ENCODE measurements at places on chromosomes 7 and 10.

DNA sequence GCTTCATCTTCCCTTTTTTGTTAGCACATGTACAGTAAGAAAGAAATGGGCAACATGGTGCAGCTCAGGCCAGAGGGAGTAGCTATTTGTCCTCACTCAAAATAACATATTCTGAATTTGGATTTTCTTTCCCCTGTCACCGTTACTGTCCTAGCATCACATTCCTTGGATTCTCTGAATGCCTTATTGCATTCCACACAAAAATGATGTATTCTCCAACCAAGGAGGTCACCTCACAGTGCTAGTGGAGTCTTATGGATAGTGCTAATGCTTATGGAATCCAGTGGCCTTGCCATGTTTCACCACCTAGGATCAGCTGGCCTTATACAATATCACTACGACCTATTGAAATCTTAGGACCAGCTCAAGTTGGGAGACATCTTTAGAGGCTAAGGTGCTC lies 7.2 kb downstream of the PRSS58 start:
- DNase-seq = no peak

- DNase-seq = no peak
Observed at GRCh38 chr10:72385724-72386123, 31.0 kb upstream of the DNAJB12 start.

DNA sequence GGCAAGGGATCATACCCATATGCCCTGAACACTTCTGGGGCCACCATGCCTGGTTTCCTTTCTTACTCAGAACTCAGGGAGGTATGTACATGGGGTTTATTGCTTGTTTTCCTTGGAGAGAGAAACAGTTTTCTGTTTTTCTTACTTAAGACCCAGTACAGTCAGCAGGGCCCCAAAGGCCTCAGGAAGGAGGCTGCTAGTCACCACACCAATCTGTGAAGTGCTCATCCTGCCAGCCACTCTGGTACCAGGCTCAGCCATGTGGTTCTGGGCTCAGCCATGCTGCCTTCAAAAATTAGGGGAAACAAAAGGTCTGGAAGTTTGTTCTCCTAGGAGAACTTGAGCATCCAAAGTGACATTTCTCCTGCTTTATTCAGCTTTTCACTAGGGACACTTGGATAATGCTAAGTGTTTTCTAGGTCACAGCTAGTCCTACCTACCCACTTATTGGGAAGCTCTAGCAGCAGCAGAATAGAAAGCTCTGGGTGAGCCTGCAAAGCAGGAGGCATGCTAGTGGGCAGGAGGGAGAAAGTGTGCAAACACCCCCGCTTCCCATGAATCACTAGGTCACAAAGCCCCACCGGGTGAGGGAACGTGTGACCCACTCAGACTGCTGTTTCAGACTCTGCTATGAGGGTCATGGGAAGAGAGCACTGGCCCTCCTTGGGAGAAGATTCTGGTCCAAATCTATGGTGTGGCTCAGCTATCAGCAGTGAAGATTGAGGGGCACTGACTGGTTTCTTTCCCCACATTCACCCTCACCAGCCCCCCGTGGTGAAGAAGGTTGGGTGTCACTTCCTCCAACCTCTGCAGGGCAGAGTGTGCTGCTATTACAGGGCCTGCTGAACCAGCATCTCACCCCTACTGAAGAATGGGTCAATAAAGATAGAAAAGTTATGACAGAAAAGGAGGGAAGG lies 23.9 kb downstream of the NUDCD3 start:
- DNase-seq = peak; percentile 76

- DNase-seq = no peak
Observed at GRCh38 chr10:85524001-85524666, 842.5 kb downstream of the GRID1 start.

DNA sequence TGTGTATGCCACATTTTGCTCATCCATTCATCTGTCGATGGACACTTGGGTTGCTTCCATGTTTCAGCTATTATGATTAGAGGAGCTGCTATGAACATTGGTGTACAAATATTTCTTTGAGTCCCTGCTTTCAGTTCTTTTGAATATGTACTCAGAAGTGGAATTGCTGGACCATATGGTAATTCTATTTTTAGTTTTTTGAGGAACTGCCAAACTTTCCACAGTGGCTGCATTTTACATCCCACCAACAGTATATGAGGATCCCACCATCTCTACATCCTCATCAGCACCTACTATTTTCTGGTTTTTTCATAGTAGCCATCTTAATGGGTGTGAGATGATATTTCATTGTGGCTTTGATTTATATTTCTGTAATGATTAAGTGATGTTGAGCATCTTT lies 44.7 kb upstream of the ZMIZ2 start:
- no peak for DNase-seq

- DNase-seq = peak; percentile 4
Observed at GRCh38 chr7:107043921-107044346, 571 bp upstream of the PRKAR2B start.

DNA sequence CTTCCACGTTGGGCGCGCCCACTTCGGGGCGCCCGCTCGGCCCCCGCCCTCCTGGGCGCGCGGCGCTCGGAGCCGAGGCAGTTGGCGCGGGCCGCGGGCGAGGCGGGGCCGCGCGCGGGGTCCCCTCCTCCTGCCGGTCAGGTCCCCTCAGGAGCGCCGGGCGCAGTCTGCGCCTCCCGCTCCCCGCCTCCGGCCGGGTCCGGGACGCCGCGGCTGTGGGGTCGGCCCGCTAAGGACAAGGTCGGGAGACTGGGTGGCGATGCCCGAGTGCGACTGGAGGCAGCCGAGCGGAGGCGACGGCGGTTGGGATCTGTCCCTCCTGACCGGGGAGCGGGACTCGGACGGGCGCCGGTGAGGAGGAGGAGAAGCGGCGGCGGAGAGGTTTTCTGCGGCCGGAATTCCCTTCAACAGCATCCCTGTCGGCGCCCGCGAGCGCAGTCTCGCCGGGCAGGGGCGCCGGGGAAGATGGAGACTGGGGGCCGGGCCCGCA lies at the start of gene ATRNL1:
Gene ATRNL1 (plus strand): TSS at position 80 of the 490 bp plus-strand sequence. CDS start 386 bp downstream, at position 466.
- DNase-seq = no peak

GRCh38 chr10:132469197-132469884 lies 68.2 kb upstream of the INPP5A start:
- DNase-seq = no peak

DNA sequence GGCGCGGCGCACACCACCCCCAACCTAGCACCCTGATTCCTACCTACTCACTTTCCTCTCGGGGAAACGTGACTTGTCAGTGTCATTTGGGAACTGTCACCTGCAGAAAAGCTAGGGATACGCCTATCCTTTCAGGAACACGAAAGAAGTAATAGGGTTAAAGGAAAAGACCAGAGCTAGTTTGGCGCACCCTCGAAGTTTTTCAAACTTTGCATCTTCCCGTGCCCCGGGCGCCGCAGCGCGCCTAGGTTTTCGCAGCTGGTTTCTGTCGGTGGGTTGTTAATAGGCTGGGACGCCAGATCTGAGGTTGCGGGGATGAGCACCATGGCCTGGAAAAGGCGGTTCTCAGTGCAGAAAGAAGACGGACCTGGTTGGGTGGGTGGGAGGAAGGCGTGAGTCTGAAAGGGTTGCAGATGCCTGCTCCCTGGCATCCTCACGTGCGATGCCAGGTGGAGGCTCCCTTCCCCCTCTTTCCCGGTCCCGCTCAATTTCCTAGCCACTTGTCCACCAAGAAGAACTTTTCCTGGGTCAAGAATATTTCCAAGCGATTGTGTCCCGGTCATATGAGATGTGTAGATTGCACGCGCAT lies 568 bp upstream of the MEOX2 start:
- no peak for DNase-seq

DNA sequence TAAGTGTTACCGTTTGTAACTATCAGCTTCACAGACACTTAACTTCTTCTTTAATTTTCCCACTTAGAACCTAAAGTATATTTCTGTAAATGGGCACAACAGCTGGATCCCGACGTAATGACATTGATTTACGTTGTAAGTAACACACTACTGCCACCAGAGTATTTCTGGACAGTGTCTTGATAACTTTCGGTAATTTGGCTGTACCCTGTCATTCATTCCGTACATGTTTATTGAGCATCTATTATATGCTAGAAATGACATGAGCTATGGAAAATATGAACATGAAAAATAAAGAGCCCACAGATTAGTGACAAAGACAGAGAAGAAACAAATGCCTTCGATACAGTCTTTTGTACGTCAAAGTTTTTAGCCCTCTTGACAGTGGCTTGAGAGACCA lies 291.4 kb downstream of the CCDC3 start:
- DNase-seq = no peak

DNA sequence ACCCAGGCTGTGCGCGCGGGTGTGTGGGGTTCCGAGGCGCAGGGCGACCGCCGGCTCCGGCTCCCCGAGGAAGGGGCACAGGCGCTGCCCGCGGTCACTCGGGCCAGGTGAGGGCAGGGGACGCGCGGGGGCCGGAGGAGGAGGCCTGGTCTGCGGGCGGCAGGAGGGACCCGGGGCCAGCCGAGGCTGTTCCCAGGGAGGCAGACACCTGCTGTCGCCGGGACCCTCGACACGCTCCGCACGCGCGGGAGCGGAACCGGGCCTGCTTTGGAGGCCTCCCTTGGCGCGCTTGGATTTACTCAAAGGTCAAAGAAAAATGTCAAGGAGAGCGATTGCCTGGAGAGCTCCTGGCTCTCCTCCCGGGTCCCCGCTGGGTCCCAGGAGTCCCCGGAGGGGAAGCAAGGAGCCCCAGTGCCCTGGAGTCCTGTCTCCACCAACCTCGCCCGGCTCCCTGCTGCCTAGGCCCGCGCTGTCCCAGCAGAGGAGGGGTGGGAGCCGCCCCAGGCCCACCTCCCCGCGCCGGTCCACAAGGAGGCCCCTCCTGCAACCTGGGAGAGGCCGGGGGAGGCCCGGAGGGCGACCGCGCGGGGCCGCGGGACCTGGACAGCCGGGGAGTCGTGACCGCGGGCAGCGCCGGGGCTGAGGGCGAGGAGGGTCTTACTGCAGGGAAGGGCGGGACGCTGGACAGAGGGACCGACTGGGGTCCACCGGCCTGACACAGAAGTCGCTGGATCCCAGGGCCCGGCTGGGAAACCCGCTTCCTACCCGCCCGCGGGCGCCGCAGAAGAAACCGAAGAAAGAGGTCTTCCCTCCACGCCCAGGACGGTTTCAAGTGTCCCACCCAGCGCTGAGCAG lies 348.9 kb downstream of the DNAJB6 start:
- DNase-seq = no peak

- no peak for DNase-seq
Observed at GRCh38 chr7:137576481-137576880, 232.9 kb upstream of the PTN start.

- DNase-seq = no peak
Observed at GRCh38 chr10:106310596-106310995, 853.9 kb downstream of the SORCS1 start.

DNA sequence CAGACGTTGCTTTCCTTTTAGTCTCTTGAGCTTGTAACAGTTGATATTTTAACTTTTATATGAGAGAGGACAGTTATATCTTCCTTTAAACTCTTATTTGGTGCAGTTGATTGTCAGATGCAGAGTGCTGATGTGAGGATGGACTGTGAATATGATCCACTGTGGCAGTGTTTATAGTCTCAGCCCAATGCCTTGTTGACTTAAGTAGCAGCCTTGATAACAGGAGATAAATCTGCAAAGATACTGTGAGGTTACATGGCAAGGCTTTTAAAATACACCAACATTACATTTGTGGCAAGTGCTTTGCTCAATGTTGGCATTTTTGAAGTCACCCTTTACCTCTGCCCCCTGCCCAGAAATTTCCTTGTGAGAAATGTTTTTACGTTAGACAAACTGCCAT lies 206.7 kb downstream of the AUTS2 start:
- DNase-seq = no peak

DNA sequence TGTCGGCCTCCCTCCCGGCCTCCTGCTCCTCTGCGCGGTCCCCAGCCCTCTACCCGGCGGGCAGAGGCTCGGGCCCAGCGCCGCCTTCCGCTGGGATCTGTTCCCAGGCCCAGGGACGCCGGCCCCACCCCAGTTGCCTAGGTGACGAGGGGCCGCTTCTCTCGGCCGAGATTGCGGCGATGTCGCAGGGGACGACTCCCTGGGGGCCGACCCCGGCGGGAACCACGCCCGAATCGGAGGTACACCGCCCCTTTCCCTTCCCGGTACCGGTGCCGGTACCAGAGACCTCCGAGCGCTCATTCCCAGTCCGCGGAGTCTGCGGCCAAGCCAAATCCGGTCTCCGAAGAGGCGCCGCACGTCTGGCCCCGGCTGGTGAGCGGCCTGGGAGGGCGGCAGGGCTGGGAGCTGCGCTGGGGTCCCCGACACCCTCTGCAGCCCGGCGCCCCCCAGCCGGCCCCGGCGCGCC lies at the start of gene CABCOCO1:
Gene CABCOCO1 (plus strand): TSS at position 136 of the 466 bp plus-strand sequence. CDS start 44 bp downstream, at position 180.
- DNase-seq = peak; percentile 32

- DNase-seq = peak; percentile 30
Observed at GRCh38 chr7:82672078-82672477, 228.5 kb upstream of the CACNA2D1 start.

GRCh38 chr7:156833312-156833711 lies 59.7 kb downstream of the LMBR1 start:
- DNase-seq = no peak

- no peak for DNase-seq
Observed at GRCh38 chr7:150329331-150330120, 6.2 kb upstream of the ACTR3C start.

- no peak for DNase-seq
Observed at GRCh38 chr10:34647160-34647559, 167.9 kb downstream of the PARD3 start.

DNA sequence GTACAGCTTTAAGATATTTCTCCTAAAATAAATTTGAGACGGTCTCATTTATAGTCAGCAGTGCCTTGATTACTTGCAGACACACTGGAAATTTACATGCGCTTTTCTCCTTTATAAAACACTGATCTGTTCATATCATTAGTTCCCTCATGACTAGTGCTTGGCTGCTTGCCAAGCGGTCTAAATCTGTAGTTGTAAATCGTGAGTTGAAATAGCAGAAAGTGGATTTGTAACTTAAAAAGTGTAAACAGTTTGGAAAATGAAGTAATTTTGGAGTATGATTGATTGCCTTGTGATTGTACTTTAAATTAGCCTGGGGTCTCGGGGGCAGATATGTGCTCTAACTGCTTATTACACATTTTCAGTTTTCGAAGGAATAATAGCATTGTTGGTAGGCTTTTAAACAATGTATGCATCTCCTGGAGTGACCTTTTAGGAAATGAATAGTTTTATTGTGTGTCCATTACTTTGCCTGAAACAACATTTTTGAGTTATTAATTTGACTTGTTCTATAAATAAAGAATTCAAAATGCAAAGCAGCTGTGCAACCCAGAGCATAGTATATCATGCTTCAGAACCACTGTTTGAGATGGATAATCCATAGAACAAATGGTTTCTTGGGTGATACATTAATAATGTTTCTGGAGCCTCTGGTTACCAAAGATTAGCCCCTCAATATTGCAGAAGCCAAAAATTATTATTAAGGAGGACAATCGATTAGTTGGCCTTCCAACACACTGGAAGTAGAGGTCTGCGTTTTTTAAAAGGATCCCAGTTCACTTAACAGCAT lies 73.3 kb downstream of the ARID5B start:
- DNase-seq = peak; percentile 75

DNA sequence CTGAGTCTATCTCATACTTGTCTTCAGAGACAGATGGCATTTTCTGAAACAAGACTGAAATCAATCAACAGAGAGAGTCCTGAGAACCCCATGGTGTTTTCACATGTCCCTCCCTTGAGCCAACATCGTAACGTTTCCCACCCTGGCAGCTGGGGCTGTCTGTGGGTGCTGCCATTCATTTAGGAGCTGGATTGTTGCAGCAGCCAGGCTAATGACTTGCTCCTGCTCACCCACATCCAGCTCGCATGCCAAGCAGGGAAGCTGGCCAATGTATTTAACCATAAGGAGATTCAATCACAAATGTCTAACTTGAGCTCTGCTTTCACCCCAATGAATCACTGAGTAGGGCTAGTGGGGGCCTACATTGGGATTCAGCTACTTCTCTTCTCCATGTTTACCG lies 146.1 kb downstream of the ADRA2A start:
- DNase-seq = no peak
